GM19239 (cell line): ENCODE measurements at places on chromosomes 5 and 9.

GRCh38 chr5:17796757-17797396, 162.6 kb downstream of the TAF11L14 start:
- no peak for DNase-seq

DNA sequence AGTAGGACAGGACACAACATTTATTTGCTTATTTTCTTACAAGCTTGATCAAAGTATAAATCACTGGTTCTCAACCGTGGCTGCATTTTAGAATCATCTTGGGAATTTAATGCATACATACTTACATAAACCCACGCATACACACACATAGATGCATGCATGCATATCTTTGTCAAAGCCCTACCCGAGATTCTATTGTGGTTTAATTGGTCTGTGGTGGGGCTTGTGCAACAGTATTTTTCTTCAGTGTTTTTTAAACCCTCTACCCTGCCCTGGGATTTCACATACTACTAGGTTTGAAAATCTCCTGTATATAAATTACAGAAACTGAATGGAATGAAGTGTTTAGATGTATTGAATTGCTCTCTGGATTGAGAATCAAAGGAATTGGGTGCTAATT, 1166.2 kb downstream of the MAT2B start:
- DNase-seq = no peak

- no peak for DNase-seq
Observed at GRCh38 chr5:31396611-31397295, 135.1 kb downstream of the DROSHA start.

DNA sequence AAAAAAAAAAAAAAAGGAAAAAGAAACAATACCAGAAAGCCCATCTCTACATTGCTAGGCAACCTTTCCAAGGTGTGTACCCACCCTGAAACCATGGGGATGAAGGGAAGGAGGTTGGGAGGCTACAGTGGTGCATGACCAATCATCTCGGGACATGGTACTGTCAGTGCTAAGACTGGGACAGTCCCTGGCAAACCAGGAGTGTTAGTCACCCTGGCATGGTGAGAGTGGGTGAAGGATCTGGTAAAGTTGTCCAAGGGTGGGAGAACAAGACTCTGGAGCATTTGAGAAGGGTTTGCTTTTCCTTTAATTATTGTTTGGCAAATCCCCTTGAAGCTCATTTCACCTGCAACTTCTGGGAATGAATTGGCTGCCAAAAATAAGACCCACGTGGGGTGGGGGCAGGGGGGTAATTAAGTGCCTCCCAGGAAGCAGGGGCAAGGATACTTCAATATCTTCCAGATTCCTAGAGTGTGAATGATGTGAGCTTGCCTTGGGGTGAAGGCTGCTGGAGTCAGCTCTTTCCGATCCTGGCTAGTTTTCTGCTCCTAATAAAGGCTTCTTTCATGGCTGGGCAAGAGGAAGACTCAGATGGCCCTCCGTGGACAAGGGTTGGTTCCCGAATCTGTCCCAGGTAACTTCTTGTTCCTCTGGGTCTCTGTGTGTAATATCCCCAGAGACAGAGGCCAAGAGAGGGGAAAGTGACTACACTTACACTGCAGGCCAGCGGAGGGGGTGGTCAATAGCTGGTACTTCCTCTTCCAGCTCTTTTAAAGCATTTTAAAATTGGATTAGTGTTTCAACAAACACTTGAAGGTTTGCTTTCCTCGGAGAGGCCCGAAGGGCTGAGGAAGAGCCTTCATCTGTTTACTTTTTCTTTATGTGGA, 61.6 kb upstream of the SPRY4 start:
- no peak for DNase-seq

DNA sequence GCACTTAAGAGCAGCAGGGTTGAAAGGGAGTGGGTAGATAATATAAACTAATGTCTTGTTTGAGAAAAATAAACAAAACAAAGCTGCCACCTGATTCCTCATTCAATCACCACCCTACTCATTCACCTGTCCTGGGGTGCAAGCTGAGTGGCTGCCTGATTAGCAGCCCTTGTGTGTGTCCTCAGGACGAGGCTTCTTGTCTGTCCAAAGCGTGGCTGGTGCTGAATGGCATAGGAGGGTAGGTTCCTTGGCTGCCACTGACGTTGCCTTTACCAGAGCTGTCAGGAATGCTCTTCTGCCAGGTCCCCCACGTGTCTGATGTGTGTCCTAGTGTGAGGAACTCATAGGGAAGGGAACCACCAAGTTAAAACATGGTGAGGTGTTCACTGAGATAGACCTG, 146.6 kb upstream of the SLC24A2 start:
- no peak for DNase-seq

DNA sequence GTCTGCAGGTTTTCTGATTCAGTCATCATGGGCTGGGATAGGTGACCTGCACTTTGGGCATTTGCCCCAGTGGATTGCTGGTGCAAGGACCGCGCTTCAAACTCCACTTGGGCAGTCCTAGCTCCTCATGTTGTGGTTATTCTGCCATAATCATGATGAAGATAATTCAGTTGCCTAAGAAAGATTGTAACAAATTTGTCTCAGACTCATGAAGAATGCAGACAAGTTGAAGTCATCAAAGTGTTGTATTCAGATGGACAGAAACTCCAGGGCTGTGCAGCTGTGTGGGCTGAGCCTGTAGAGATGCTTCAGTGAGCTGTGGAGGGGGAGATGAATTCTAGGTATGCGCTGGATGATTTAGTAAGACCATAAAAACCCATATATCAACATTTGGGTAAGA, 38.5 kb downstream of the TARS1 start:
- no peak for DNase-seq

- DNase-seq = no peak
Observed at GRCh38 chr5:117539692-117540091, 965.1 kb upstream of the SEMA6A start.

DNA sequence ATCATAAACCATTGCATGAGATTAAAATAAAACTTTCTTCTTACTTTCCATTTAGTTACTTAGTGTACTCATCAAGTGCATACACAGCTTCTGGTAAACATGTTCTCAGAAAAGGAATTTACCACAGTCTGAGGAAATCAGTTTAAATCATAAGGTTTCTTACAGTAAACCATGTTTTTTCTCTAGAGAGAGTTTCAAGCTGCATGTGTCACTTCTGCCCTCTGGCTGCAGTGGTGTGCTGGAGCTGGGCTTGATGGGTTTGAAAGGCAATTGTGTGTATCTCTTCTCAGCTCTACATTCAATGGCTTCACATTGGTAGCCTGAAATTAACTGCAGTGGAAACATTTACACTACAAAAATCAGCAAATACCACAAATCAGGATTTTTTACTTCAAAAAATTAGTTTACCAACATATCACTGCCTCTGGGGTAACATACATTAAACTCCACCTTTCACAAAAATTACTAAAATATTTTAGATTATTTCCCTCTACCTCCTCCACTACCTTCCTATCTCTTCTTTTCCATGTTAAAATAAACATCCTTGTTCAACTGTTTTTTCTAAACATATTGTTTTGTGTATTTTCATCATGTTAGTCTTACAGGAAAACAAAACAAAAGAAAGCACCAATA, 414.3 kb downstream of the ANXA1 start:
- DNase-seq = no peak

- DNase-seq = peak; percentile 49
Observed at GRCh38 chr9:108885643-108886348, 23.7 kb downstream of the ACTL7A start.

- DNase-seq = peak; percentile 28
Observed at GRCh38 chr5:66553916-66554575, 42.1 kb upstream of the MAST4 start.

DNA sequence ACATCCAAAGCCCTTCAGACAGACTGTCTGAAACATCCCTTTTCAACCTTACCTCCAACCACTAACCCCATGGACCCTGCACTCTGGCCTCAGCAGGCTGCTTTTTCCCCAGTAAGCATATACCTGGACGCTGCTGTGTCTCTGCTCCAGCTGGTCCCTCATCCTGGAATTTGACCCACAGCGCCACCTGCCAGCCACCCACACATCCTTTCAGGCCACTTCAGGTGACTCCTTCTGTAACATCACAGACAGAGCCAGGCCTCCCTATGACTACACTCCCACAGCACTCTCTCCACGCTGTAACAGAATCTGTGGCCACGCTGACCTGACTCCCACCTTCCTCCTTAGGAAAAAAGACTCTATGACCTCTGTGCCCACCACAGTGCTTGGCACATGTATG, 3.4 kb downstream of the MGAT1 start:
- no peak for DNase-seq

DNA sequence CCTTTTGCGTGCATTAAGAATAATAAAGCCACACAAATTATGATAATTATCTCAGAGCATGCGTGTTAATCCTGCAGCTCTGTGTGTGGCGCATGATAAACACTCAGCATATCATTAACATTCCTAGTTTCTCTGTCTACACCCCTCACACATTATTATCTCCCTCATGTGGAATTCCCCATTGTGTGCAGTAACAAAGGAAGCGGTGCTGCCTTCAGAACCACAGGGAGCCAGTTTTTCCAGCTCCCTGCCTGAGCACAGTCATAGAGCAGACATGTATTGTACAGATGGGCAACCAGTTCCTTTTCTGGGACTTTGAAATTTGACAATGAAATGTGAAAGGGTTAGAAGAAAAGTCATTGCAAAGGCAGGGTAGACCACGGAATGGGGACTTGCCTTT, 1365.5 kb upstream of the CDH9 start:
- no peak for DNase-seq

DNA sequence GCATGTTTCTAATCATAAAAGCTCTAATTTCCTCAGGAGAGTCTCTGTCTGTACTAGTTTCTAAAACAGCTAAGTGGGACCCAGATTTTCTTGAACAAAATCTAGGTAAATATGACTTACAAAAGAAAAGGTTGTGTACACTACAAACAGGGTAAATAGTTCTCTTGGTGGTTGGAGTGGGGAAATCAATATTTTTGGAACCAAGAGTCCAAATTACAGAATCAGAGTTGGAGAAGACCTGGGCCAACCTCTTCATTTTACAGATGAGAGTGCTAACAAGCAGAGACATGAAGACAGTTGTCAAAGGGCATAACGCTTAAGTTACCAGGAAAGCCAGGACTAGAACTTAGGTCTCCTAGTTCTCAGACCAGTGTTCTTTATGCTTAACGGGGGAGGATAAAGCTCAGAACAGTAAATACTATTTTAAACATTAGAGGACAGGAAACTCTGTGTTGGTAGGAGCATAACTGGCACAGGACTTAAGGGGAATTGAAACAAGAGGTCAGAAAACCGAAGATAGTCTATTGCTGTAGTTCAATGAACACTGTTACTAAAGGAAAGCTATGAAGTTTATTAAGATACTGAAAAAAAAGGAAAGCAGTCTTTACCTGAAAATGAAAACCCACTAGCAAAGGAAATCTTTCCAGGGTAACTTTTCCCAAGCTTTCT, 9.3 kb upstream of the GOLGA1 start:
- DNase-seq = no peak
